ENCODE measurements at places on chromosomes 11 and 22.

DNA sequence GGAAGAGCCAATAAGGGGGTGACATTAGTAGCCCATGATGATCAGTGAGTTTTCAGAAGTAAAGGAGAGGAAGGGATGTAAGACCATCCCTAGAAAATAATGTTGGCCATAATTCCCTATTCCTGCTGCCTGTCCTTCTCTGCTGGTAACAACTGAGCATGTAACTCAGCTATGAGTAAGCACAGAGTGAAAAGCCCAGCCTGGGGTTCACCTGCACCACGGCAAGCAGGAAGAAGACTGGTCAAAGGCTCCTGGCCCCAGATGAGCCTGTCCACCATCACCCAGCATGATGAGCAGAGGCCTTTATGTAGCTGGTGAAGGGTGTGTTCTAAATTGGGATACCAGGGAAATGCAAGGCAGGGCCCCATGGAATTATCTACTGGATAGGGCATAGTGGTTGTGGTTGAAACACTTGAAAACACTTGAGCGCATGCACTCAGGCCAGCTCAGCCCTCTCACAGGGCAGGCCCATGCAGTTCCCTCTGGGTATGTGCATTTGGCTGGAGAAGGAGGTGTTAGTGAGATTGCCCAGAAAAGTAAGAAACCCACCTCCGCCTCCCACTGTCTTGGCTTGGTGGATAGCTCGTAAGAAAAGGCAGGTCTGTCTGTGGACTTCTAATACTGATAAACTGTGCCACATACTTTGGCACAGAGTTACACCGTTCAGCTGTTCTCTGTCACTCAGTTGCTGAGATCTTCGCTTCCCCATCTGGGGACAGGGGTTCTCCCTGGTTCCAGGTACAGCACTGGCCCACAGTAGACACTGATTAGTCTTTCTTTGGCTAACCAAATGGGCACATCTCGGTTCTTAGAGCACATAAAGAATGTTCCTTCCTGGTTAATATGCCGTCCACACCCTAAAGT is 86.8 kb downstream of the AMOTL1 start:
- DNase-seq: no peak

- DNase-seq: no peak
These were observed 36.1 kb upstream of the AMPD3 start for GRCh38 chr11:10418950-10419310.

DNA sequence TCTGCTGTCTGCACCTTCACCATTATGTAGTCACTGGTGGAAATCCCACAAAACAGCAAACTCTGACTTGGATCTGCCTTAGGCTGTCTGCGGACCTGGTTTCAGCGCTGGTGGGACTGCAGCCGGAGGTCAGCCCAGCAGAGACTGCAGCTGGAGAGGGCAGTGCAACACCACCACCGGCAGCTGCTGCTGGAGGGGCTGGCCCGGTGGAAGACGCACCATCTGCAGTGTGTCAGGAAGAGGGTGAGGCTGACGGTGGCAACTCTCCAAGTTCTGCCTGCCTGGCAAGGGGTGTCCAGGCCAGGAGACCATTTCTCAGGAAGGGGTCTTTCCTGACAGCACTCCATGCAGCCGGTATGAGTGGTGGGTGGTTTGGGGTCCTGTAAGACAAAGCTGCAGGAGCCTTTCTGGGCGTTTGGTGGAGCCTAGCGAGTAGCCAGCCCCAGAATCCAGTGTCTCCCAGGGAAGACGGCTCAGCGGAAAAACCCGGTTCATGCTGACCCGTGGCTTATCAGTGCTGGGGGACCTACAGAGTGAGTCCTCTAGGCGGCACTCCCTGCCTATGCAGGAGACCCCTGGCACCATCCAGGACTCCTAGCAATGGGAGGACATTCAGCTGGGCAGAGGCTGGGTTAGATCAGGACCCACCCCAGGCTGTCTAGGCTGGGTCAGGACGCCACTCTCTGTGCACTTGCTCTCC is 50.8 kb downstream of the PISD start:
- DNase-seq: no peak

DNA sequence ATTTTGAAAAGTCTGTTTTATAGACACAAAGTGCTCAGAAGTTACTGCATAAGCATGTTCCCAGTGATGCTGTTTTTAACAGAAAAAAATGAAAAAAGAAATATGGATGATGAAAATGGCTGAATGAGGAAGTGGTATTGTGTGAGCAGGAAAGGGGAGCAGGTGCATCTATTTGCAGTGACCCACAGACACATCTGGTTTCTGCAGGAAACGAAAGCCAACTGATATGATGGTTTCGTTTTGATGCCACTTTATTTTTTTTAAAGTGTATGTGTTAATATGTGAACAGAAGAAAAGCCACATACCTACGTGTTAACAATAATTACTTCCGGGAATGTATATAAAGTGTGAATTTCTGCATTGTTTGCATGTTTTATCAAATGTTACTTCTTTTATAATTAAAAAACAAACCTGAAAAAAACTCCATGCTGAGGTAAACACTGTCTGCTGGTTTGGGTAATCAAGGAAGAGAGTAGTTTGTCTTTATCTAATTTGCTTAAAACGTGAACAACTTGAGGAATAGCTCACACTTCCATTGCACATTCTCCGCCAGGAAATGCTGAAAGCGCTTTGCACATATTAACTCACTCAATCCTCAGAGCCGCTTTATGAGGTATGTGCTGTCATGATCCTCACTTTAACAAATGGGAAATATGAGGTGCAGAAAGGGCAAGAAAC is 1335.9 kb downstream of the TBC1D22A start:
- no peak for DNase-seq
